ENCODE measurements at places on chromosomes 13 and 19. TPM values are rescaled to one million over a fixed set of nuclear protein-coding genes. Genes with fewer than 3 reads are reported as not detected.
A peak's percentile ranks its signal among the peaks of the same experiment; 100 is the strongest.

DNA sequence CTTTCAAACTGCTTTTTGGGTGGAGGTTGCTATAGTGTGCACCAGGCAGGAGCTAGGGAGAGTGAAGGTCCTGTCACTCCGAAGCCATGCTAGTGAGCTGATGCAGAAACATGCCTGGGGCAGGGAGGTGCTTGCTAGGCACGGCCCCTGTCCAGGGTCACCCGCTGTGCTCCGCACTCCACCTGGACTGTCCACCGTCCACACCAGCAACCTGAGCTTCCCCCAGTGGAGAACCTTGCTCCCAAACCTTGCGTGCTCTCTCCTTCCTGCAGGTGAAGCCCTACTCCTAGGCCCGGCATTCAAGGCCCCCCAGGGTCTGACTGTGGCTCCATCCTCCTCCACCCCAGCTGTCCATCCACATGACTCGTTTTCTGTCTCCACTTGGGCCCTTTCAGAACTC is 12.3 kb downstream of the SLC15A1 start:
- no peak for DNase-seq

- DNase-seq = peak; percentile 73
Observed at GRCh38 chr19:4506449-4507149, 11.7 kb downstream of the PLIN4 start.

DNA sequence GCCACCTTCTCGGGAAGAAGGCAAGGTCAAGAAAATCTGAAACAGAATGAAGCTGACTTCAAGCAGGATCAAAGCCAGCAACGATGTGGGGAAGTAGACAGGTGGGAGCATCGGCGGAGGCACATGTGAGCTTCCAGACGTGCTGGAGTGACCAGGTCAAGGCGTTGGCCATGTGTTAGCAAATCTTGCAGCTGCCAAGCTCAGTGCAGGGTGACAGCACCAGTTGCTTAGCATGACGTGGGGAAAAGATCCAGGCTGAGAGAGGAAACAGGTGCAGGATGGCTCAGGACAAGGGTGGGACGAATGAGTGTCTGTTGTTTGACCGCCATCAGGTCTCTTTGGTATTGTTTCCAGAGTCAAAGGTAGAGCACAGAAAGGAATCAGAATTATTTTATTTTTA is 92.3 kb downstream of the TNFSF13B start:
- no peak for DNase-seq

DNA sequence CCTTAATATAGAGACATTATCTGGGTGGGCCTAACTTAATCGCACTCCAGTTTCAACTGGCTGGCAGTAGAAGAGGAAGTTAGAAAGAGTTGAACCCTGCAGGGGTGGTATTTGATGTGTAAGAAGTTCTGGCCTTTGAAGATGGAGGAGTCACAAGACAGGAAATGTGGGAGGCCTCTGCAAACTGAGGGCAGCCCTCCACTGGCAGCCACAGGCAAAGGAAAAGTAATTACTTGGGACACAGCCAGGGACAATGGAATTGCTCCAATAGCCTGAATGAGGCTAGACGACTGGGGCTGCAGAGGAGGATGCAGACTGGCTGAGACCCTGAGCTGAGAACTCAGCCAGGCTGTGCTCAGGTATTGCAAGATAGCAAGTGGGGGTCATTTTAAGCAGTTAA is 703.3 kb upstream of the ARGLU1 start:
- DNase-seq = peak; percentile 81

DNA sequence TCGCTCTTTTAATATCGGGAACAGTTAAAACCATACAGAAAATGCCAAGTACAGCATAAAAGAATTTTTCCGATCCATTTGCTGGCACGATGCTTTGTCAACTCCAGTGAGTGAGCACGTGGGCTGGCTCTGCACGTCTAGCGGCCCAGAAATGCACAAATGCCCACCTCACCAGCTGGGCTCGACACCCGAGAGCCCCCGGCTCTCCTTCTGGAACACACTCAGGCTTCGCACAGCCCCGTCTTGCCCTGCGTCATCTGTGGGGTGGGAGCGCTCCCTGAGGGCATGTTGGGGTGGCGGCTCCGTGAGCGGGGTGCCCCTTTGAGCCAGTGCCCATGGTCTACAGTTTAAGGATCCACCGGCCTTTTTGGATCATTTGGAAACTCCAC is 24.5 kb downstream of the ATP4B start:
- no peak for DNase-seq

DNA sequence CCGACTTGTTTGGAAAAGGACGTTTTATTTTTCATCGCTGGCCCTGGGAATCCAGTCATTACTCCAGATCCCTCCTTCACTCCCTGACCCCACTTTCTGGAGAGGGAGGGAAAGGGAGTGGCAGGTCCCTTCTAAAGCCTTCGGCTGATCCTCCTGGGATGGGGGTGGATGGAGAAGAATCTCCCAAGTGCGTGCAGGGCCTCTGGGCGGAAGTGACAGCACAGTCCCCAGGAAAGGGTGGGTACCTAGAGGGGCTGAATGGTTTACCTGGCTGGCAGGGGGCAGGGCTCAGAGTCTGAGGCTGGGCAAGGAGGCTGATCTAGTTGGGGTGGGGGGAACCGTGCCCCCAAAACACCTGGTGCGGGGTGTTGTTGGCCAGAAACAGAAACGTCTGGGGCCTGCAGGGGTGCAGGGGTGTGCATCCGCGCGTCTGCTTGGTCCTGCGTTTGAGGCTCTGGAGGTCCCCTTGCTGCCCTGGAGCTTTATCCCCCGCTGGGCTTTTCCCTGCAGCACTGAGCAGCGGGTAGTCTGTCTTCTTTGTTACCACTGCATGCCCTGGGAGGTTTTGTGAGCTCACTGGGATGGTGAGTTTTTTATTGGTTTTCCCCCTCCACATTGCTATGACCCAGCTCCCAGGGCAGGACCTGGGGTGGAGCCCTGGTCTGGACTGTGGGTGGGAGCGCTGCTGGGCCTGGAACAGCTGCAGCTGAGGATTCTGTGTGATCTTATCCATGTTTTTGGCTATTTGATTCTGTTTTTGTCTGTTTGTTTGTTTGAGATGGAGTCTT is 3.0 kb upstream of the ZNF628 start:
- DNase-seq = no peak

GRCh38 chr19:49189259-49189658 is 31.7 kb downstream of the TRPM4 start:
- DNase-seq = peak; percentile 32

GRCh38 chr19:29761575-29762232 is 46.6 kb upstream of the C19orf12 start:
- no peak for DNase-seq

GRCh38 chr19:19752760-19753403 is 20.0 kb upstream of the ZNF14 start:
- no peak for DNase-seq

DNA sequence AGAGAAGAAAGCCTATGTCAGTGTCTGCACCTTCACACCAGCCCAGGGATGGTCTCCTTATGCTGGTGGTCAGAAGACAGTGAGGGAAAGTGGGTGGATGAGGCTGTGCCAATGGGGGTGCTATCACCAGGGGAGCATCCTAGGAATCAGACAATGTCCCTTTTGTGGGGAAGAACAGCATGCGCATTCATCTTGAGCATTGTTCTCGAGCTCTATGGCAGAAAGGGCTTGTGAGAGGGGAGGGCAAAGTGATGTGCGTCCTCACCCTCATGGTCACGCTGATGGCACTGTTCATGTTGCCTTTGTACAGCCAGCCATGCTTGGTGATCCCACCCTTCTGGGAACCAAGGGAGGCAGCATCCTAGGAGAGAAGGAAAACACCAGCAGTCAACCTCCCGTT is 56.1 kb downstream of the DOCK9 start:
- DNase-seq = no peak

DNA sequence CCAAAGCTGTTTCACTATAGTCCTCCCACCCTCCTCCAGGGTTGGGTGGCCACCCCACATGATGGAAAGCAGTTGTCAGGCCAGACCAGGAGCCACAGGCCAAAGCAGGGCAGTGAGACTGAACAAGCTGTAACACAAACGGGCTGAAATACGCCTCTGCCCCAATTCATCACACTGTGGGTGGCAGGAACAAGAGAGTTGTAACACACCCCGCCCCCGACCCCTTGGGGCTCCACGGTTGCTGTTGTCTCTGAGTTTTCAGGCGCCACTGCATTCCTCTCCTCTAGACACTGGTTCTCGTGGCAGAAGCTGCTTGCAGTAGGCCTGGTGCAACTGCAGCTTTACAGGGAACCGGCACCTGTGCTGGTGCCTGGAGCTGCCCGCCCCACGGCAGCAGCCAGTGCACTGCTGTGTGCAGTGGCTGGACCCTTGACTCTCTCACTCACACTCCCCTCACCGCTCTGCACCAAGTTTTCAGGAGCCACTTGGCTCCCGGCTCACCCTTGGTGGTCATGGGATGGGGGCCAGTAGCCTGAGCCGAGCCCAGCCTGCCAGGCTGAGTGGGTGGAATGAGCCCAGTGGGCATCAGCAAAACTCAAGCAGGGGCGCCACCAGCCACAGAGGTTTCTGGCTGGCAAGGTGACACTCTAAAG is 1314.5 kb upstream of the MIR17HG start:
- no peak for DNase-seq

DNA sequence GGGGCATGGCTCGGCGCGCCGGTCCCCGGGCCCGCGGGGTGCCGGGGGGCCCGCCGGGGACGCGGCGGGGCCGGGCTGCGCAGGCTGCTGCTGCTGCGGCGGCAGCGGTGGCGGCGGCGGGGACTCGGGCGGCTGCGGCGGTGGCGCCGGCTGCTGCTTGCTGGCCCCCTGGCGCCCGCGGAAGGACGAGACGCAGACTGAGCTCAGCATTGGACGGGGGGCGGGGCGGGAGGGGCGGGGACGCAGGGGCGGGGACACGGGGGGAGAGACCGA is 368 bp downstream of the KCNC3 start:
- no peak for DNase-seq

- DNase-seq = peak; percentile 92
Observed at GRCh38 chr13:98977568-98978265, at the start of gene DOCK9. Gene DOCK9 (minus strand): TSS chr13:98978064. CDS start chr13:98977909, 155 bp downstream.

DNA sequence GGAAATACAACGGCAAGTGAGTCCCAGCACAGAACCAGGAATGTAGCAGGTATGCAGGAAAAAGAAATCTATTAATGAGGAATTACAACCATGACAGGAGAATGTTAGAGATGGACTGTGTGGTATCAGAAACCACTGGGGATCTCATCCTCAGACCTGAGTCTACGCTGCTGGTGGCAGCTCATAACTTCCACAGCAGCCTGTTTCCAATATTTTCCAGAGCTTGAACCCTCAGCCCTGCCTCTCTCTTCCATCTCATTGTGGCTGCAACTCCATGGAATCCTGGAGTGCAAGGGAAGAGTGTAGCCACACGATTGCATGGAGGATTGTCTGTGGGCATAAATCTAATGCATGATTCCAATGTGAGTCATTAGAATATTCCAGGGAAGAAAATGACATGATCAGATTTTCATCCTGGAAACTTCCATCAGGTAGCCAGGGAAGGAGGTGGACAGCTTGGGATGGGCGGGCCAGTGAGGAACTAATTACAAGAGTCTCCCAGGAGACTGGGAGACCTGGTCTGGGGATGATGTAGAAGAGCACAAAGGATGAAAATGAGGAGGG is 14.9 kb downstream of the PLA2G4C start:
- no peak for DNase-seq

- DNase-seq = no peak
Observed at GRCh38 chr13:100853434-100853833, 178.8 kb upstream of the TMTC4 start.

GRCh38 chr19:15367439-15367838 is 12.1 kb downstream of the AKAP8 start:
- no peak for DNase-seq

Gene WDR83
- 8.3 TPM for total RNA-seq

Gene STARD13
- total RNA-seq = 27.1 TPM

Gene ZNF284
- total RNA-seq = 2.4 TPM

Gene SIGLEC9
- 0.19 TPM for total RNA-seq

Gene TMPRSS9
- total RNA-seq = under 0.01 TPM

Gene PEAK3
- 0.19 TPM for total RNA-seq

Gene TEX29
- total RNA-seq = 0.14 TPM

Gene ETV2
- total RNA-seq = 0.09 TPM

Gene CABP5
- total RNA-seq = not detected

Gene ZNF230
- total RNA-seq = 2.6 TPM

Gene CYSLTR2
- total RNA-seq = not detected
